ENCODE measurements at places on chromosomes 6 and 20.
A peak's percentile ranks its signal among the peaks of the same experiment; 100 is the strongest.

- peak; percentile 35 for DNase-seq
Measured at GRCh38 chr6:100678027-100678426, 203.1 kb downstream of the ASCC3 start.

DNA sequence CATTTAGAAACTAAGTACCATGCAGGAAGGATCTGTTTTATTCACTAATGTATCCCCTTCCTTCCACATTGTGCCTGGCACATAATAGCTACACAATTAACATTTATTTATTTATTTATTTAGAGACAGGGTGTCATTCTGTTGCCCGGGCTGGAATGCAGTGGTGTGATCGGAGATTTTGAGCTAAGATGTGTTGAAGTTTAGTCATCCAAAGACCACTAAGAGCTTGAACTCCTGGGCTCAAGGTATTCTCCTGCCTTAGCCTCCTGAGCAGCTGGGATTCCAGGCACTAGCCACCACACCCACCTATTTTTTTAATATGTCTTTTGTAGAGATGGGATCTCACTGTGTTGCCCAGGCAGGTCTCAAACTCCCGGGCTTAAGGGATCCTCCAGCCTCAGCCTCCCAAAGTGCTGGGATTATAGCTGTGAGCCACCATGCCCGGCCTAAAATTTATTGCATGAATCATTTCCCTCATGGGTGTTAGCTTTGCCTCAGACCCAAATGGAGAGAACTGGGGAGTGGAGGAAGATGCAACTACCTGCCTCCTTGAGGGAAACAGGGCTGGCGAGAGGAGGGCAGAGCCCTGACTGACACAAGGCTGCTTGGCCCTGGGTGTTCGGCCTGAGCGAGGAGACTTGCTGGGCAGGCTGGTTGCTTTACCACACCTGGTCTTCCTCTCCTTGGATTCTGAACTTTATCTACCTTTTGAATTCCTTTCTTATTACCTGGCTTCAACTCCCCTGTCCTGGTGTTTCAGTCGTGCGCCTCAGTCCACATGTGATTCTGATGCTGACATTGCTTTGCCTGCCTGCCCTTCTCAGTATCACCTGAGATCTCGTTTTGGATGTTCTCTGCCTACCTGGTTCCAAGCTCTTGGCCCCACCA lies 1.7 kb upstream of the DYNLT1 start:
- no peak for DNase-seq

GRCh38 chr6:7580537-7580926 lies 9.5 kb upstream of the SNRNP48 start:
- no peak for DNase-seq

- DNase-seq: no peak
Measured at GRCh38 chr6:75486850-75487518, 6.6 kb downstream of the FILIP1 start.

All from eye (tissue), 1 donor.